ENCODE measurements at places on chromosomes 16 and 17.

DNA sequence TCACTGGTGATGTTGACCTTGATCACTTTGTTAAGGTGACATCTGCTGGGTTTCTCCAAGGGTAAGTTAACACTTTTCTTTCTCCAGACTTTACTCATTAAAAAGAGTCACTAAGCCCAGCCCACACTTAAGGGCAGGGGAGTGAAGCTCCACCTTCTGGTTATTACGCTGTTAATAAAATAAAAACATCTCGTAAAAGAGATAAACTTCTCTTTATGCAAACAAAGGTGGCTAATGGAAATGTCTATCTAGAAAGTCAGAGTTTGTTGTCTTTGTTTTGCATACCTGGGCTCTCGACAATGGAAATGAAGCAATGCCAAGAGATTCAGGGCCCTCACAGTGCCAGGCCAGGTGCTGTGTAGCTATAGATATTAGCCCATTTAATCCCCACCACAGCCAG lies 134.4 kb downstream of the ZFHX3 start:
- no peak for DNase-seq

DNA sequence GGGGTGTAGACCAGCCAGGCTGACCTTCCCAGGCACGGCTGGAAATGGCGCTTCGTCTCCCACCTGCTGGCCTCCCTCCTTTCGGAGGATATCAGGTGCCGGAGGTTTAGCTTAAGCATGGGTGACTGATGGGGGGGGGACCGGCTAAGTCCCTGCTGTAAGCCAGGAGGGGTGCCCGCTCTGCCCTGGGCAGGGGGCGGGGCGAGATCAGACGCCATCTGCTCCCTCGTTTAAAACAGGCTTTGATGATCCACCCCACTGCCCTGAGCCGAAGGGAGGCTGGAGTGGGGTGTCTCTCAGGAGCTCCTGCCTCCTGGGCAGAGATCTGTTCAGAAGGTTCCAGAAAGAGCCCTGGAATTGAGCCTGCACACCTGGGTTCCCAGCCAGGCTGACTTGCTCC lies 26.0 kb downstream of the C16orf74 start:
- DNase-seq, result no peak

DNA sequence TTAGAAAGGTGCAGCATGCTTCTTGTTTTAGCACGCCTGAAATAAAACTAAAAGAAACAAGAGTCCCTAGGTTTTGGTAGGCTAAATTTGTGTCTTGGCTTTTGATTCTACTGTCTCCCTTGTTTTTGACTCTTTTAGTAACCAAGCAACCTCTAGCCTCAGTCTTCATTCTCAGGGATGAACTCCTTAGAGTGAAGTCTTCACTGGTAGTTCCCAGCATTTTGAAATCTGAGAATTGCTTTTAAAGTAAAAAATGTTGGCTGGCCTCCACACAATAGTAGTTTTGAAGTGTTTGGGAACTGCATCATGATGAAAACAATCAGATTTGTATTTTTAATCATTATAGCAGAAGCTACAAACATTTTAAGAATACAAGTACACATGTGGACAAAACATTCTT lies 6.1 kb upstream of the CDR2 start:
- DNase-seq, result no peak

DNA sequence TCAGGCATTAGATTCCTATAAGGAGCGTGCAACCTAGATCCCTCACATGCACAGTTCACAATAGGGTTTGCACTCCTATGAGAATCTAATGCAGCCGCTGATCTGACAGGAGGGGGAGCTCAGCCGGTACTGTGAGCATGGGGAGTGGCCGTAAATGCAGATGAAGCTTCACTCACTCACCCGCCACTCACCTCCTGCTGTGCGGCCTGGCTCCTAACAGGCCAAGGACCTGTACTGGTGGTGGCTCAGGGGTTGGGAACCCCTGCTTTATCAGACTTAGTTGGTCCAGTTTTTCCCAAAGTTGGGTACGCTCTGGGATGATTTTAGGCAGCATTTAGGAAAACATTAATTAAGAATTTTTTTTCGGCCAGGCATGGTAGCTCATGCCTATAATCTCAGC lies 103.8 kb downstream of the MARF1 start:
- no peak for DNase-seq

DNA sequence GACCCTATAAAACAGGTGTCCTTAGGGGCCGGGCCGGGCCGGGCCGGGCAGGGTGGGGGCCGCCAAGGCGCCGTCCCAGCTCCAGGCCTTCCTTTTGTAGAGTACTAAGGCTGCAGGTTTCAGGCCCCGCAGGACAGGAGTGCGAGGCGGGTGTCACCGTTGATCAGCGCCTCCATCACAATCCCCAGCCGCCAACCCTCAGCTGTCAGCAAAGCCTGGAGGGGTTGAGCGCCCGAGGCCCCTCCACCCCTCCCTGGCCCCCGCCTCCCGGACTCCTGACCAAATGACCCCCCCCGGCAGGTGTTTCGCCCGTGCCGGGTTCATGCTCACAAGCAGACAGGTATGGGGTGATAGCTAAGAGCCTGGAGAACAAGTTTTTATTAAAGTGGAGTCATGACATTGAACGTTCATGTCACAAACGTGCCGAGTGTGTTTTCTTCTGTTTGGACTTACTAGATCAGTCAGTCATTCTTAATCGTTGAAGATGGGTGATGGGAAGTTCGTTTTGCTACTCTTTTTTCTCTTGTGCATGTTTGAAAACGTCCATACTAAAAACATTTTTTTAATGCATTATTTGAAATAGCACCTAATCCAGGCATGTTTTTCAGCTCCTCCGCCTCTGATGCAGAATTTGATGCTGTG lies 534 bp downstream of the ARL2BP start:
- DNase-seq, result no peak

DNA sequence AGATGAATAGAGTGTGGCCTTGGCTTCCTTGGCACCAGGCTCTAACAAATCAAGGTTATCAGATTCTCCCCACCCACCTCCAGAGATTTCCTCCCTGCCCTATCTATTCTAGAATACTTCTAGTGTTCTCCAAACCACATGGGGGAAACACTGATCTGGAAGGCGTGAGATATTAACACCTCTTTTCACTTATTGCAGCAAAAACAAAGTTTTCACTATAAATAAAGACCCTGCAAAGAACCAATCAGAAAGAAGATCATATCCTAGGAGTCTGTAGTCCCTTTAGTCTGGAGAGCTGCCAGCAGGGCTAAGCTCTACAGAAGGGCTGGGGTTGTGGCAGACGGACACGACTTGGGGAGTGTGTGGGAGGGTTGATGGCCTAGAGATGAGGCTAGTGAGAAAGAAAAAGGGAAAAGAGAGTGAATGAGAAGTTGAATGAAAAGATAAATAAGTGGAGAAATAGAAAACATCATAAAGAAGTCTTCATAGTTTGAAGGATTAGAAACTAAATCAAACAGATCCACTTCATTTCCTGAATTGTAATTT lies 8.6 kb upstream of the SKAP1 start:
- no peak for DNase-seq

- DNase-seq, result no peak
Observed at GRCh38 chr17:76867578-76868175, 527 bp upstream of the MGAT5B start.

DNA sequence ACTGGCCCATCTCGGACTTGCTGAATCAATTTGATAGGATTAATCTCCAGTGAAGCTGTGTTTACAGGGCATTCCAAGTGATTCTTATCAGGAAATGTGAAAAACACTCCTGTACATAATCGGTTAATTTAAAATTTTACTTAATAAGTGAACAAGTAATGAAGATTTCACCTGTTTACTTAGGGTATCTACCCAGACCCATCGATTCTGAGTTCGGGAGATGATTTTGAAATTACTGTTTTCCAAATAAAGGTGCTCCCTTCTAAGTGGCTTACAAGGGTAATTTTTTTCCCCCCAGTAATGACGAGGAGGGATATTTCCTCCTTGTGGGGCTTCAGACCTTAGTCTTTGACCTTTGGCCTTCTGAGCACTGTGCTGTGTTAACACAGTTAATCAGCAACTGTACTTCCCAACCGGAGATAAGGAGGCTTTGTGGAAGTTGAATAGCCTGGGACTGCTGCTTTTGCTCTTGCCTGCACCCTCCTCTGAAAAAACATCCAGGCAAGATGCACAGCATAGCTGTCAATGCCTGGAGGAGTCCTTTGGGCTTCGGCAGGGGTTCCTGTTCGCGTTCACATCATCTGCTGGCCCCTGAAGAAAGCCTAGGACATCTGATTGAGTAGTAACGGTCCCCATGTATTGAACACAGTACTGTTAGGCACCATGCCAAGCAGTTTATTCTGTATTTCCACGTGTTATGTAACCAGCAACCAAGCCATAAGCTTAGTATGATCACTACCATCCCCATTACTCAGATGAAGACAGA lies 1.8 kb downstream of the FAHD1 start:
- no peak for DNase-seq

DNA sequence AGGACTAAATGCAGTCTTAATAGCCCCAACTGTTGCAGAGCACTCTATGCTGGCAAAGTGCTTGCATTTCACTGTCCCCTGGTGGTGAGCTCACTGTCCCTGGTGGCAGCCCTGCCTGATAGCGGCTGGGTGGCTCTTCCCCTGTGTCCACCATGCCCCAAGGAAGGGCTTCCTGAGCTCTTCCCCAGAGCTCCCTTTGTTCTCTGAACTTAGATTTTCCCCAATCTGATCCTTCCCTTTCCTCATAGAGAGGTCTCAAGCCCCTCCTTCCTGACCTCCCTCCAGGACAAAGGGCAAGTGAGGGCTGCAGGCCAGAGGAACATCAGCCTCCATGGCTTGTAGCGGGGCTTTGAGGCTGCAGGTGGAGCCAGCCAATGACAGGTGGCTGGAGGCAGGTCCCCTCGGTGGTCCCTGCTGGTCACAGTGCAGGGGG lies 17.0 kb downstream of the BEAN1 start:
- no peak for DNase-seq

DNA sequence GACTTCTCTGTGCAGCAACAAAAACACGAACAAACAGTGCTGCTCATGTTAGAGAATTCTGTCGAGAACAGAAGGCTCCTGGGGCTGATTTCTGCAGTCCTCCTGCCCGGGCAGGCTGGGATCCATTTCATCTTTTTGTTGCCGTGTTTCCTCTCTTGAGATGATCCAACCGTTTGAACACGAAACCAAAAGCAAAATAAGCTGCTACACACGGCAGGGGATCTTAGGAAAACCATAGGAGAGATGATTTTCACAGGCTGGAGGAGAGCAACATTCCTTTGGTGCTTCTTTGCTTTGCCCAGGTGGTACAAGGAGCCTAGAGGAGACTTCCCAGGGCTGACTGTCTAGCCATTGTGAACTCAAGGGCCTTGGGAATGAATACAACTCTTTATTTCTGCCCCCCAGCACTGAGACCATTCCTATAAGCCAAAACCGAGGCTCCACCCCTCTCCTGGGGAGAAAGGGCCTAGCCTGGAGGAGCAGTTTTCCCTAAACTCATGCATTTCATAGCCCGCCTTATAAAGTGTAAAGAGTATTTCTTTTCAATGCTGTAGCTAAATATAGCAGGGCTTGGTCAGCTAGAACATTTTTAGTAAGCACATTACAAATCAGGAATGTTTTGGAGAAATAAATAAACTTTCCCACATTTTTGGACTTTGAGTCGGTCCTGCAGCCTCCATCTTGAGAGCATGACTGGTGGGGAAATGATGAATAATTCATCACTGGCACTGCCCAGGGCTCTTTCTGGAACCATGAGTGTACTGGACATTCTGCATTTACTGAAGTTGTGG lies 7.7 kb downstream of the FOXL1 start:
- peak; percentile 89 for DNase-seq

GRCh38 chr16:67430504-67430976 lies 381 bp upstream of the HSD11B2 start:
- no peak for DNase-seq

GRCh38 chr17:8366231-8366630 lies 10.3 kb downstream of the KRABD2 start:
- no peak for DNase-seq

DNA sequence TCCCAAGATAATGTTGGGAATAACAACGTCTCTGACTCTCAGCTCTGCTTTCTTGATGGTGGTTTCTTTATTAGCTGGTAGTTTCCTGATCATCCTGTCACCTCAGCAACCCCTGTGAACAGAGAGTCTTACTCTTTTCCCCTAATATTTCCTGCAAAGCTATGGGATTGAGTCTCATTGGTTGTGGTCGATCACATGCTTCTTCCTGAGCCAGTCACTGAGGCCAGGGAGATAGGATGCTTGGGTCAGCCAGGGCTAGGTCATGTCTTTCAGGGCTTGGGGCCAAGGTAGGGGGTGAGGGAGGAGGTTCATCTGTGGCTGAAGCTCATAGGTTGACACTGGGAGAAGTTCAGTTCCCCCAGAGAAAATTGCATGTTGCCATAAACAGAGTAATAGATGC lies 114.3 kb downstream of the ABCC1 start:
- DNase-seq, result no peak

DNA sequence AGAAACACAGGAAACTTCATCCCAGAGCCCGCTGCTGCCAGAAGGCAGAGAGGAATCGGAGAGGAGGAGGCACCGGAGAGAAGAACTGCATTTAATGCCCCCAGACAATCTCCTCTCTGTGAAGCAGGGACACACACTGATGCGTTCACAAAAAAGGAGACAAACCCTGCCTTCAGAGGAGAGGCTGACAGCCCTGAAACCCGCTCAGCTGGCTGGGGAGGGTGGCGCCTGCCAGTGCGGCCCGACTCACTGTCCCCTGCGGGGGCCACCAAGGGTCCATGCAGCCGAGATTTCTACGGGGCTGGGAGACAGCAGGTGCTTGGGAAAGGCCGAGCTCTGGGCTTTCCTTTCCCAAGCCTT lies 21.9 kb upstream of the CACNG1 start:
- DNase-seq, result no peak

- DNase-seq, result peak; percentile 87
Observed at GRCh38 chr16:86575754-86576557, 2.4 kb upstream of the FOXL1 start.

- DNase-seq, result no peak
Observed at GRCh38 chr17:48892940-48893645, 506 bp downstream of the ATP5MC1 start.

DNA sequence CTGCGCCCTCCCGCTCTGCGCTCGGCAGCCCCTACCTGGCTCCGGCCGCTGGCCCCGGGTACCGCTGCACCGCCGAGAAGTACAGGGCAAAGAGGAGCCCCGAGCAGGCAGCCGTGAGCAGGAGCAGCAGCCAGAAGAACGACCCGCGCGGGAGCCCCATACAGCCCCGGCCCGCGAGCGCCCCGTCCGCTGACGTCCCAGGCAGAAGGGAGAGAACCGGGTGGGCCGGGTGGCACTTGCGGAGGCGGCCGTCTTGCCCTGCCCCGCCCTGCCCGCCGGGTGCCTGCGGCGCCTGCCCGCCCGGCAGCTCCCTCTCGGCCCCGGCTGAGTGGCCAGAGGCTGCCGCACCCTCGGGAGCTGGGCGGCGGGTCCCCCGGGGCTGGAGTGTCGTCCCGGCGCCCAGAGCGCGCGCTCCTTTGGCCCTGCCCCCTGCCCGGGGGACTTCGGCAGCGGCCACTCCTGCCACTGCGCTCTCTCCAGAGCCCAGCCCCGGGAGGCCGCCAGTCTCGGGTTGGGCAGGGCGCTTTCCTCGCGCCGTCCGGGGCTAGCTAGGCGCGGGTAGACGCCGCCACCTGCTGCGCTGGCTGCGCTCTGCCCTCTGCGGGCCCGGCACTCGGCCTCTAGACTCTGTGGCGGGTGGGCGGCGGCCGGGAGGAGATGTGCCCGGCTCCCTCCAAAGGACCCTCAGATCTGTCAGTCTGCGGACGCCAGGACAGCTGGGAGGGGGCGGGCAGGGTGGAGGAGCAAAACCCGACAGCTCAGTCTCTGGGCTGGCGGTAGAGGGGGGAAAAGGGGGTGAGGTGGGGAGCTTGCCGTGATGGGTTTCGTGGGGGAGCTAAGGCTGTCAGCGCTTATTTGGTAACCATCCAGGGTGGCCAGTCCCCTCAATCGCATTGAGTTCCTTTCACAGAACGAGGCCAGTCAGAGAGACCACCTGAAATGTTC lies at the start of gene ST6GALNAC2:
Gene ST6GALNAC2, minus strand, starts transcription at position 212 of the 945 bp plus-strand sequence. Its CDS starts 52 bp downstream, at position 160.
- DNase-seq, result no peak

GRCh38 chr17:65147955-65148354 lies 10.8 kb downstream of the RGS9 start:
- DNase-seq, result no peak
